CD8-positive, alpha-beta T cell (primary cell): ENCODE measurements at places on chromosomes 16 and 17.

GRCh38 chr16:2252806-2253148 lies 1.4 kb upstream of the ECI1 start:
- DNase-seq, result no peak

DNA sequence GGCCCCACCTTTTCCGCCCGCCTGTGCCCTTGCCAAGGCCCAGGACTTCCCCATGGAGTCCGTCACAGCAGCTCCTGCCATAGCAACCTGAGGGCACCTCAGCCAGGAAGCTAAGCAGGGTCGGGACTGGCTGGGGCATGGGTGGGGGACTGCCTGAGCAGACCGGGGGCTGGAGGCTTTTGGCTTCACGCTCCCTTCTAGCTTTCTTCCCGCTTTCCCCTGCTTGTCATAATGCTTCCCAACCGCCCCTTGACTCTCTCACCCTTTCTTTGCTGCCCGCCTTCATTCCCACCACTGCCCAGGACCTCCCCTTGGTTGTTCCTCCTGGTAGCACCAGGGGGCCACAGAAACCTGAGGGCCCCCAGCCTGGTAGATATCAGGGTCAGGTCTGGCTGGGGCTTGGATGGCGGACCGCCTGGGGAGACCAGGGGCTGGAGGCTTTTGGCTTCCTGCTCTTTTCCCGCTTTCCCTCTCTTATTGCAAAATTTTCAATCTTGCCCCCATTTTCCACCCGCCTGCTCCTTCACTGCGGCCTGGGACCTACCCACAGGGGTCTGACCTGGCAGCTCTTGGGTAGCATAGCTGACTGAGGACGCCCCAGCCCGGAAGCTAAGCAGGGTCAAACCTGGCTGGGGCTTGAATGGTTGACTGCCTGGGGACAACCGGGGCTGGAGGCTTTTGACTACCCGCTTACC lies 2287.7 kb downstream of the TP53TG3F start:
- DNase-seq, result no peak

GRCh38 chr17:48592577-48592976 lies 1.0 kb downstream of the HOXB5 start:
- no peak for DNase-seq

- no peak for DNase-seq
These were observed 79.6 kb upstream of the CACNG5 start for GRCh38 chr17:66755101-66755943.

DNA sequence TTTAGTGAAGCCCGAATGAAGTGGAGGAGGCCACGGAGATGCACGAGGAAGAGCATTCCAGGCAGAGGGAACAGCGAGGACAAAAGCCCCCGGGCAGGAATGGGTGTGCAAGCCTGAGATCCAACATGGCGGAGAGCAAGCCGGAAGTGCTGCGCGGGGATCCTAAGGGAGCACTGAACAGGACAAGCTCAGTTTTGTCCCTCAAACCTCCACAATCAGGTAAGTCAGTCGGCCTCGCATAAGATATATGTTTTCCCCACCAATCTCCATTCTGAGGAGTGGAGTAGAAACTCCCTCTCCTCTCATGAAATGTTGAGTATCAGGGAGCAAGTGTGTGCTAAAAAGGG lies 32.9 kb upstream of the USP22 start:
- DNase-seq, result no peak

DNA sequence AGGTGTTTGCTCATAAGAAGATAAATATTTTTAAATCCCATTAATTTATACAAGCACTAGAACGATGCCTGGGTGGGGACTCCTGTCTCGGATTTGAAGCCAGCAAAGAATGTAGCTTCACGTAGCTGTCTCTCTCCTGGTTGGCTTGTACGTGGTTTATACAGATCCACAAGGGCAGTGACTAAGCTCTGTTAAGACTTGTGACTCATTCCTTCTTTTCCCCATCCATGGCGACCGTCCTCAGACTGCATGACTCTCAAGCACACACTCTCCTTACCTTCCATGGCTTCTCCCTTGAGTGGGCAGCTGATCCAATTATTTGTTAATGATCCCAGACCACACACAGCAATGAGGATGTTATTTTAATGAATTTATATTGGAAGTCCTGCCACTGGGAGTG lies 679.7 kb upstream of the SOX9 start:
- no peak for DNase-seq

DNA sequence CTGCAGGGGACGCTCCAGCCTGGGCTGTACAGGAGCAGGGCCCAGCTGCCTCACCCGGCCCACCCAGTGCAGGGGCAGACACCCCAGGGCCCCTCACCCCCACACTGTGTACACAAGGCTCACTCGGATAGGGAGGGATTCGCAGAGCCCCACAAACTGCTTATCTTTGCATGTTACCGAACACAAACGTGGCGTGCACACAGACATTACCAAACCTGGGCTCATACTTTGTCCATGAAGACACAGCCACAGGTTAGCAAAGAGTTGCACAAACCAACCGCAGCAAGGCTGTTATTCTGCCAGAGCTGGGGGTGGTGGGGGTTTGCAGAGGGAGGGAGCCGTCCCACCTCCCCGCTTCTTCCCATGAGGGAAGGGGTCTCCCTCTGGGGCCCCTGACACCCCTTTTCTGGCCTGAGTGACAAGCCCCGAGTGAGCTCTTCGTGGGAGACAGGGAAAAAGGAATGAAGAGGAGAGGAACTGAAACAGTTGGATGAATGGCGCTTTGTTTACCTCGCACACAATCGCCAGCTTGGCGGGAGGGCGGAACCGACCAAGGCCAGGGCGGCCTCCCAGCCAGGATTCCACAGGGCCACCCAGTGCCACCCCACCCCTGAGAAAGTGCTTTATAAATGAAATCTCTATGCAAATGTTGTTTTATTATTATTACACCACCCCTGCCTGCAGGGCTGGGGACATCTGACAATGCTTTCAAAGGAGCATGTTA lies 434 bp upstream of the CPSF4L start:
- no peak for DNase-seq

GRCh38 chr16:68257251-68257905 lies 6.9 kb upstream of the SLC7A6 start:
- DNase-seq, result no peak

DNA sequence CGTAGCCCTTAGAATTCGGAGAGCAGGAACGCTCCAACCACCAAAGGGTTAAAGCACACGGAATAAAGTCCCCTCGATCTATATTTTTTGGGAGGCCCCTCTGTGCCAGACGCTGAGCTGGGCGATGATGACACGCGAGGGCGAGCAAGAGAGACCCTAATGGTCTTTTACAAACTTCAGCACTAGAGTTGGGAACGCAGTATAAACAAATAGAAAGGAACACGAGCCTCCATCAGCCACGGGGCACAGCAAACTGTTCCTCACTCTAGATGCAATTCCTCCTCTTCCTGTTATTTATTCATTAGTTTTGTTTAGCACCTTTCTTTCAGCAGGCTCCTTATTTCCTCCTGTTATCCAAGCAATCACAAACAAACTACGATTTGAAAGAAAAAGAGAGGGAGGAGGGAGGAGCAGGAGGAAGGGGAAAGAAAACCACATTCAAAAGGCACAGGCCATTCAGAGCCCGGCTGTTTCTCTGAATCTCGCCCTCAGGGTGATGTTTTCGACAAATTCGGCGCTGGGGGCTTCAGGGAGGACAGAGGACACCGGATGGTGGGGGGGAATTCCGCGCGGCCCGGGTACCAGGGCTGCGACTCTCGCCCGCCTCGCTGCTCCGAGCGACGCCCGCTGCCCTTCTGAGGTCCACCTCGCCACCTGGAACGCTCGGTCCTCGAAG lies 1.6 kb downstream of the TOX3 start:
- DNase-seq, result no peak

- no peak for DNase-seq
These were observed 162.9 kb downstream of the SEC14L1 start for GRCh38 chr17:77303620-77304019.

DNA sequence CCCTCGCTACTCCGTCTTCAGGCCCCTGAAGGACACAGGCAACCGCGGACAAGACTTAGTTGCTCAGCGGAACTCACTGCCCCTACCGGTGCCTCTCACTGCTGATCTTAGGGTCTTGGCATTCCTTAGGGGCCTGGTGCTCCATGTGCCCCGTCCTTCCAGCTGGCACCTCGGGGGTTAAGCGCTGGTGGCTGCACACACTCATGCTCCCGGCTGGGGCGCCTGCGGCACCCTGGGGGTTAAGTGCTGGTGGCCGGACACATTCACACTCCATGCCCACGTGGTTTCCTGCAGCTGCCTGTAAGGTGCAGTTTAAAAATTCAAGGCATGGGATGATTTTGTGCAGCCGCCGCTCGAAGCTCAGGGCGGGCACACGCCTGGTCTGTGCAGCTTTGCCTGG lies 45.1 kb downstream of the BAIAP2 start:
- DNase-seq, result no peak

GRCh38 chr16:779561-779960 lies 8.6 kb downstream of the RPUSD1 start:
- DNase-seq, result no peak

- no peak for DNase-seq
These were observed 1.8 kb downstream of the KCNJ2 start for GRCh38 chr17:70171159-70171558.

DNA sequence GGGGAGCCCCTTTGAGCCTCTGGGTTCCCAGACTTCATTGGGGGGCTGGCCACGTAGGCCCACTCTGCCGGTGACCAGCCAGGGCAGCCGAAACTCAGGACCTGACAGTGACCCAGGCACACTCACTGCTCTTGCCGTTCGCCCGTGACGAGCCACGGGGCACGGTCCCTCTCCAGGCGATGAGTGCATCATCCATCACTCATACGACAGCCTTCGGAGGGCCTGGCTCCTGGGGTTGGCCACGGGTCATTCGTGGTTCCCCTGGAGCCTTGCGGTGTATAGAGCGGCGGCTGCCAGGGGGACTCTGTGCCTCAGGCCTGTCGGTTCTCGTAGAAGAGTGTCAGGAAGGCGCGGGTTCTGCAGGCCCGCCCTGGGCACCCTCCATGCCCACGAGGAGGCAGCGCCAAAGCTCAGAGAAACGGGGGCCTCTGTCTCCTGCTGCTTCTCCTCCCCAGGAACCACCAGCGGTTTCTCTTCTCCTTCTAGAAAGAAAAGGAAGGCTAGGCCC lies 11.2 kb upstream of the NUDT16L1 start:
- no peak for DNase-seq

- peak; percentile 36 for DNase-seq
These were observed 36.1 kb downstream of the RNF112 start for GRCh38 chr17:19447085-19447583.

DNA sequence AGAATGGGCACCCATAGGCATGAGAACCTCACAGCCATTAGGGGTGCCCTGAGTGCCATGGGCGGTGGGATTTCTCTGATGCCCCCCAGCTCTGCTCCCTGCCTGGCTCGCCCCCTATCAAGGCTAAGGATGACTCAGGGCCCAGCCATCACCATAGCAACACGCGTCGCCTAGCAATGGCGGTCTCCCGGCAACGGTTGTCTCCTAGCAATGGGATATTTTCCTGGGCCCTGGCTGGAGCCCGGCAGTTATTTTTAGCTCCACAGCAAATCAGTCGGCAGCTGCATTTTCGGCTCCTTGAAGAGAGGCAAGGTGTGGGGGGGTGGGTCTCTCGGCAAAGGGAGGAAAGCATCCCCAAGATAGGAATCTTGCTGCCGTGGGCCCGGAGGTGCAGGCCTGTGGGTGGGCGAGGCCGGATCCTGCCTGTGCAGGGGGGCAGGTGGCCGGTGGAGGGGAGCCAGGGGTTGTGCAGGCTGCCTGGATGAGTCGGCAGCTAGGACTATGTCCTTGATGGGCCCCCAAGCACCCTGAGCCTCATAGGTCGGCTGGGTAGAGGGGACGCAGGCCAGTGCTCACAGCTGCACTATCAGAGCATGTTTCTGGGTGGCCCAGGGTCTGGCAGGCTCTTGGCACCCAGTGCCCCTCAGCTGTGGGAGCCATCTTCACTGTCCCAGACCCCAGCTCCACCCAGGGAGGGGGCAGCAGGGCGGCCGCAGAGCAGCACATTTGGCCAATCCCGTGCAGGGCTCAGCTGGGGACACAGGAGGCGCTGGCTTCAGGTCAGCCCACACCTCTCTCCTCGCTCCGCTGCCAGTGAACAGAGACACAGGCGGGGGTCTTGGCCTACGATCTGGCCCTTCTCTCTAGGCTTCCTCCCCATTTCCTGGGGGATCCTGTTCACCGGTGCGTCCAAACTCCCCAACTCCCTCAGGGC lies 4.2 kb upstream of the FBXL16 start:
- no peak for DNase-seq
